Aorta (tissue), 5 donors: ENCODE measurements at places on chromosomes 13 and 19. TPM values are rescaled to one million over a fixed set of nuclear protein-coding genes. Genes with fewer than 3 reads are reported as not detected.

SELENOV gene
- polyA plus RNA-seq: not detected

RFXAP gene
- 1.6 TPM for polyA plus RNA-seq

LYPD5 gene
- polyA plus RNA-seq: 0.08 TPM

WDR88 gene
- not detected for polyA plus RNA-seq

NLRP5 gene
- polyA plus RNA-seq: not detected

CCDC106 gene
- polyA plus RNA-seq: 19.0 TPM

SYT3 gene
- polyA plus RNA-seq: not detected

ZNF486 gene
- 2.3 TPM for polyA plus RNA-seq

INSL3 gene
- polyA plus RNA-seq: not detected

RDH8 gene
- not detected for polyA plus RNA-seq

IL11 gene
- polyA plus RNA-seq: not detected

DIAPH3 gene
- 2.9 TPM for polyA plus RNA-seq

PPM1N gene
- not detected for polyA plus RNA-seq

RNF17 gene
- polyA plus RNA-seq: not detected

PRR36 gene
- polyA plus RNA-seq: not detected

TEKTIP1 gene
- 0.46 TPM for polyA plus RNA-seq

S1PR5 gene
- 1.6 TPM for polyA plus RNA-seq

C13orf42 gene
- polyA plus RNA-seq: not detected

KLHL1 gene
- not detected for polyA plus RNA-seq

CHAF1A gene
- 9.3 TPM for polyA plus RNA-seq

ARHGAP33 gene
- 1.9 TPM for polyA plus RNA-seq

ZNF667 gene
- polyA plus RNA-seq: 5.6 TPM

ZNF729 gene
- not detected for polyA plus RNA-seq

CYP2A6 gene
- polyA plus RNA-seq: not detected

OR4F17 gene
- not detected for polyA plus RNA-seq

ZSCAN18 gene
- 104 TPM for polyA plus RNA-seq

RUBCNL gene
- 3.5 TPM for polyA plus RNA-seq

AMER2 gene
- under 0.01 TPM for polyA plus RNA-seq

PLPPR3 gene
- not detected for polyA plus RNA-seq

GET3 gene
- 70.6 TPM for polyA plus RNA-seq

INSR gene
- polyA plus RNA-seq: 12.0 TPM

WDR62 gene
- polyA plus RNA-seq: 0.25 TPM

ANKRD10 gene
- polyA plus RNA-seq: 44.1 TPM

WASF3 gene
- polyA plus RNA-seq: 5.4 TPM

DIS3 gene
- 13.6 TPM for polyA plus RNA-seq

KLK8 gene
- not detected for polyA plus RNA-seq

KASH5 gene
- polyA plus RNA-seq: not detected

MAMSTR gene
- polyA plus RNA-seq: 3.3 TPM

ILF3 gene
- polyA plus RNA-seq: 40.2 TPM

PBX4 gene
- polyA plus RNA-seq: not detected

THSD1 gene
- not detected for polyA plus RNA-seq

TEAD2 gene
- 17.7 TPM for polyA plus RNA-seq

SIGLECL1 gene
- polyA plus RNA-seq: not detected

PTGIR gene
- 17.3 TPM for polyA plus RNA-seq

PALM3 gene
- 3.5 TPM for polyA plus RNA-seq

ASF1B gene
- 1.3 TPM for polyA plus RNA-seq

KIR2DL3 gene
- polyA plus RNA-seq: not detected

ZNF415 gene
- 5.0 TPM for polyA plus RNA-seq

ZNF160 gene
- 4.6 TPM for polyA plus RNA-seq

GPR12 gene
- polyA plus RNA-seq: not detected

NXNL1 gene
- polyA plus RNA-seq: not detected

SMG9 gene
- 31.1 TPM for polyA plus RNA-seq
